ENCODE measurements at places on chromosomes 16 and 17. TPM values are rescaled to one million over a fixed set of nuclear protein-coding genes. Genes with fewer than 3 reads are reported as not detected.

- no peak for DNase-seq
Observed at GRCh38 chr17:74763565-74764387, 12.4 kb downstream of the NAT9 start.

- DNase-seq: no peak
Observed at GRCh38 chr16:50136399-50136798, 16.7 kb upstream of the TENT4B start.

DNA sequence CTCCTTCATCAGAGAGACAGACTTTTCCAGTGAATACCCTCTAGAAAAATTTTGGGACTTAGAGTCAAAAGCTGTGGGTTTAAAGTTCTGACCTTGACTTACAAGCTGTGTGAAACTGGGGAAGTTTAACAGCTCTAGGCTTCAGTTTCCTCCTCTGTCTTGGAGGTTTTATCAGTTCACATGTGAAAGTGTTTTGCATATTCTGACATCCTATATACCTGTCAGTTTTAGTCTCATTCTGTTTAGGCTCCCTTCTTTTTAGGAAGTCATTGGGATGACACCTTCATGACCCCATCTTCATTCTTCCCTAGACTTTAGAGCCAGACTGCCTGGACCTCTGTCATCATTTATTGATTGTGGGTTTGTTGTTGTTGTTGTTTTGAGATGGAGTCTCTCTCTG is 44.4 kb downstream of the YPEL2 start:
- no peak for DNase-seq

OR1A1 gene
- not detected for polyA plus RNA-seq

CX3CL1 gene
- not detected for polyA plus RNA-seq

DNA sequence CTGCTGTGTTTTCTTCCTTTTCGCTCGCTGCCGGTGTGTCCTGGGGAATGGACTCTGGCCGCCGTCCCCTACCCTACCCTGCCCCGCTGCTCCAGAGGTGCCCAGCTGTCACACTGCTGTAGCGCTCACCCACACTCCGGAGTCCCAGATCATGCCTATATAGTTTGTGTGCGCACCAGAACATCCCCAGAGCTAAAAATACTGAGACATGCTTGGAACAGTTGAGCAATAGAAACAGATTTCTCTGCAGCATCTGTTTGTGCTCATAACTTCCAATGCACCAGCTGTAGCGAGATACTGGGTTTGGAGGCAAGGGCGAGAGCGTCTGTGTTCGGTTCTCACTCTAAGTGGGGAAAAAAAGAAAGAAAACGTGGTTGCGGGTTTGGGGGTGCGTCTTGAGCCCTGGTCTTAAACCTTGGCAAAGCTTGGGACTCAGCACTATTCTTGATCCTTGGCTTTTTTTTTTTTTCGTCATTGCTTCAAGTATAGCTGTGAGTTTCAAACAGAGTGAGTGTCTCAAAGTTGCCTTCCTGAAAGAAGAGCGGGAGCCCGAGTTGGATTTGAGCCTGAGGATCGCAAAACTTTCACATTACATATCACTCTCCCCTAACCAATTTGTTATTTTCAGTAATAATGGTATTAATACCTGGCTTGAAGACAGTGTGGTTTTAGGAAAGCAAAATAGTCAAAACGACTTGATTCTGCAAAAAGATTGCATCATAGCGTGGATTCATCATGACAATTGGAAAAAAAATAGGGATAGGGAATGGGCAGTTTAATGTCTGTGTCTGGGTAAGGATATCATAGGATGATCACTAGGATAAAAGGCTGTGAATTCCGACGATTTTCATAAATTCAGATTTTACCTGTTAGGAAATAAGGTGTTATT is 621 bp downstream of the KCNJ2 start:
- no peak for DNase-seq

ADGRG1 gene
- polyA plus RNA-seq: 51.9 TPM

- DNase-seq: no peak
Observed at GRCh38 chr16:3363793-3364192, 8.1 kb downstream of the OR2C1 start.

GRCh38 chr17:7611635-7612293 is 2.9 kb downstream of the FXR2 start:
- DNase-seq: no peak

- DNase-seq: no peak
Observed at GRCh38 chr17:5816491-5817070, 232.3 kb upstream of the NLRP1 start.

GINS3 gene
- polyA plus RNA-seq: 2.0 TPM

- no peak for DNase-seq
Observed at GRCh38 chr16:49644145-49644463, 211.8 kb downstream of the ZNF423 start.

DNA sequence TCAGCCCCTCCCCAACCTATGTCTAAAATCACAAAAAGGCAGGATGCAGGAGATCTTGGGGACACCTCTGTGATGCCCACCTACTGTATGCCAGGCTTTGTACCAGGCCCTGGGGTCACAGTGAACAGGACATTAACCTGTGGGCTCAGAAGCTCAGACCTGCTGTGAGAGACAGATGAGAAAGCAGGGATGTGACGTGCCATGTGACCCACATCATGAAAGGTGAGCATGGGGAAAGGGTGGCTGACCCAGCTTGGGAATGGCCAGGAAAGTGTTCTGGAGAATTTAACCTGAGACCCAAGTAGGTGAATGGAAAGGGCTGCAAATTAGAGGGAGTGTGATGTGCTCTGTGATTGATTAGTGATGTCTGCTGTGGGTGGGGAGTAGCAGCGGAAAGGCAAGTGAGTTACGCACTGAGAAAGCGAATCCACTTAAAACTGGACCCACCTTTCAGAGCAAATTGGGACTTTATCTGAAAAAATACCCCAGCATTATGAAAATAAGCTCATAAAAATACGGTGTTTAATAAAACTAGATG is 132.2 kb downstream of the IRF8 start:
- no peak for DNase-seq

- no peak for DNase-seq
Observed at GRCh38 chr16:11909653-11910545, 5.9 kb downstream of the GSPT1 start.

Measured in CD8-positive, alpha-beta memory T cell (primary cell).